ENCODE measurements at places on chromosomes 6 and 20.

DNA sequence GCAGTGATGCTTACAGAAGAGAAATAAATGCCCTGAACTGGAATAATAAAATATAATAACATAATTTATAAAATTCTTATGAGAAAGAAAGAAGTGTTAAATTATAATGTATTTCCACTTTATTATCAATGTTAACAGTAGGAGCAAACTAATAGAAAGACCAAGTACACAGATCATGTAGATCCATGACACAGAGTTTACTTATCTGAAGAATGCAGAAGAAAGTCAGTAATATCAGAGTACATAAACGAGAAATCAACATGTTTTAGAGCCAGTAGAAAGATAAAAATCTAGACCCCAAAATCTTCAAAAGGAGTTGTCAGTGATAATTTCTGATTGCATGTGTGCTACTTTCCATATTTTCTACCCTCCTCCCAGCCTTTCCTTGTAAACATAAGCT, 334.8 kb upstream of the MANEA start:
- no peak for DNase-seq

- DNase-seq = no peak
Measured at GRCh38 chr6:168097221-168097620, 18.2 kb upstream of the FRMD1 start.

DNA sequence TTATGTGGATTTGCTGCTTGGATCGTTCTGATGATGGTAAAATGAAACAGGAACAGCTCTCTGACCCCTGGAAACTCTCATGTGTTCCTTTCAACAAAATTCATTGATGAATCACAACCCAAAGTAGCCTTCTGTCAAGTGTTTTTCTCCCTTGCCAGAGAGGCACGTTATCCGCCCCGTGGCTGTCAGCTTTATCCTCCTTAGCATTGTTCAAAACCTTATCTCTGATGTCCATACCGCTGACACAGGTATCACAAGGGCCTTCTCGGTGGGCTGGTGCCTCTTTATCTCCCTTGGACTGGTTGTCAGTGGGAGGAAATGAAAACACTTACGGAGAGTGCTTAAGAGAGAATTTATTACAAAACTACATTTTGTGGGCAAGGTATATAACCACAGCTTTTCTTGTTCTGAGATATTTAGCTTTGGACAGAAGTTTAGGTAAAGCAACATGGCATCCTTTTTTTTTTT, 84.9 kb downstream of the TIAM2 start:
- peak; percentile 38 for DNase-seq

- DNase-seq = no peak
Measured at GRCh38 chr6:91299544-91300491, 712.9 kb upstream of the MAP3K7 start.

DNA sequence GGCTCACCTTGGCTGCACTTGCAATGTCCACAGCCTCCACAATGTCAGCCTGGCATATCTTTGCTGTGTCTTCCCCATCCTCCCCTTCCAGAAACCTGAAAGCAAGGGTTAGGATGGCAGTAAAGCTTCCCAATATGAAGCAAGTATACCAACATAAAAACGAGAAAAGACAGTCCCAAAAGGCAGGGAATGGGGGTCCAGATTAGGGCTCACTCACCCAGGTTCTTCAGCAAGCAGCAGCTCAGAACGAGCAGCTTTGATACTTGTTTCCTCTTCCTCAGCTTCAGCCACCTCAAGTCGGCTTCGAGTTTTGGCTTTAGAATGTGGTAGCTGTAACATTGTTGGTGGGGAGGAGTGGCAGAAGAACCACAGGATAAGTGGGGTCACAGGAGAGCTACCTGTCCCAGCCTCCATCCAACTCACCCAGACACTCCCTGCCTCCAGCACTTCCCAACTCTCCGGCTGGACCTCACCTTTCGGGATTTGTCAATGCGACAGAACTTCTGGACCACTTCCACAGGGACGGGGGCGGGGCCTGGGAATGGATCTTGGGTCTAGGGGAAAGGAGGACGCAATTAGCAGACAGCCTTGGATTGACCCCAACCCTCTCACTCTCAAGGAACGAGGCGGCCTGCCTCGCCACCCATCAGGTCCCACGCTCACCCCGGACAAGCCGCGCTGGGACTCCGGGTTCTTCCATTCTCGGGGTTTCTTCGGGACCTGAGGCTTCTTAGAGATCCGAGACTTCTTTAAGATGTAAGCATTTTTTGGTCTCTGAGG, 708 bp downstream of the WDR46 start:
- no peak for DNase-seq

GRCh38 chr6:73131706-73132105, 93.6 kb downstream of the KHDC1L start:
- DNase-seq = no peak

- no peak for DNase-seq
Measured at GRCh38 chr20:2416541-2417212, 36.0 kb downstream of the TGM6 start.

- DNase-seq = no peak
Measured at GRCh38 chr6:41494212-41495110, 51.7 kb upstream of the FOXP4 start.

All from activated CD4-positive, alpha-beta T cell treated with anti-CD3 and anti-CD28 coated beads for 36 hours (primary cell).